ENCODE measurements at places on chromosomes 6 and 20. TPM values are rescaled to one million over a fixed set of nuclear protein-coding genes. Genes with fewer than 3 reads are reported as not detected.

GRCh38 chr6:163120223-163120622, 294.3 kb upstream of the QKI start:
- no peak for DNase-seq

DNA sequence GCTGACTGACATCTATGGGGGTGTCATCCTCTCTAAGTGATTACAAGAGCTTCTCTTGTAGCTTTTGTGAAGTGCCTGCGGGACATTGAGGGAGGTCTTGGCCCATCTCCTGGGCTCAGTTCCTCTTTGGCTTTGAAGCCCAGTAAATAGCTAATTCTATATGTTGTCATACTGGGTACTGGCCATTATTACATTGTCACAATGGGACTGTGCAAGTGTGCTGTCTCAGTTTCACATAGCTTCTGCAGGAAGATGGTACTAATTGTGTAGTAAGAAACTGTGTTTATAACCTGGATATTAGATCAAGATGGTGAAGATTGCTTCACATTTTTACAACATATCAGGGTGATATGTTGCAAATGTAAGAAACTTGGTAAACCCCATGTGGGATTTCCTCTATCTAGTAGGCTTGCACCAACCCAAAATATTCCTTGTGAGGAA, 19.9 kb downstream of the SPINT3 start:
- DNase-seq = no peak

GRCh38 chr20:61450549-61450948, 198.5 kb downstream of the CDH4 start:
- DNase-seq = no peak

GRCh38 chr20:57664476-57664875, 44.2 kb upstream of the ZBP1 start:
- peak; percentile 9 for DNase-seq

GRCh38 chr6:122947355-122947754, 48.7 kb upstream of the CLVS2 start:
- DNase-seq = no peak

- no peak for DNase-seq
Observed at GRCh38 chr6:107564589-107564951, 74.7 kb downstream of the SOBP start.

GRCh38 chr6:108113557-108114519, 39.3 kb upstream of the OSTM1 start:
- DNase-seq = no peak

GRCh38 chr20:58843128-58843556, 7.6 kb downstream of the GNAS-AS1 start:
- DNase-seq = no peak

DNA sequence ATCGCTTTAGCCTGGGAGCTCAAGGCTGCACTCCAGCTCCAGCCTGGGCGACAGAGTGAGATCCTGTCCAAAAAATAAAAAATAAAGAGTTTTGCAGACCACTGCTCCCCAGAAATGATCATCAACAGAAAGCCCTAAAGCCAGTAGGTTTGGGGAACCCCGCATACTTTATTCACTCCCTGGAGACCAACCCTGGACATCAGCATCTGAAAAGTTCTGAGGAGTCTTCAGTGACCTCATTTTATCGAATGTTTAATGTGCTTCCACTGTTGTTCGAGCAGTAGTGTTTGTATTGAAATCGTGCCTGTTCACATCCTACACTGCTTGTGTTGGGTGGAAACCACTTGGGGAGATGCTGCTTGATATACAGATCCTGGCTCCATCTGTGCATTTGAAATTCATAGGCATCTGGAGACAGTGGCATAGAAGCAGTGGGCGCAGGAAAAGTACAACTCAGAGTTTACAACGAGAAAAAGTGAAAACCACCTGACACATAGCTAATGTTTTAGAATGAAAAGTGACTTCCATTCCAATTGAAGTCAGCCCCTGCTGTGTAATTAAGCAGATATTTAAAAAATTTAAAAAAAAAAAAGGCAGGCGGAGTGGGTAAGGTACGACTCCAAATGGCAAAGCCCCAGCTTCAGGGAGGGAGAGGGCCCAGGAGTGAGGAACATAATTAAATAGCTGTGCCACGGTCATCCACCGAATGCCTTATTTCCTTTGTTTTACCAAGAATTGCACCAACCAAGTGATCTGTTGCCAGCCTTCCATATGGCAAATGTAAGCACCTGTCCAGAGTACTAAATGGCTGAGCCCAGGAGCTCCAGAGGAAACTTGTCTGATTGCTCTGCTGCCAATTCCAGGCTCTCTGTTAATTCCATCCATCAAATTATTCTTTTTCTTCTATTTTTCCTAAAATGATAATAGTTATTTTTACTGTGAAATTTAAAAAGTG, 100.4 kb upstream of the NAA20 start:
- DNase-seq = no peak

The DLK2 gene
- 0.47 TPM for total RNA-seq

The TMEM14A gene
- total RNA-seq = 15.4 TPM

The FRS3 gene
- 5.1 TPM for total RNA-seq

The LY6G5B gene
- total RNA-seq = 6.2 TPM

The ADGRF5 gene
- 38.1 TPM for total RNA-seq

The ANGPT4 gene
- 0.12 TPM for total RNA-seq

The PRR18 gene
- total RNA-seq = not detected

The HLA-DRA gene
- total RNA-seq = 83.4 TPM

The NDUFAF5 gene
- 72.3 TPM for total RNA-seq

The ELOVL2 gene
- total RNA-seq = 0.86 TPM

The CLPSL1 gene
- total RNA-seq = not detected

Measured in right cardiac atrium (tissue), 5 donors.